ENCODE measurements at places on chromosomes 1 and 21. TPM values are rescaled to one million over a fixed set of nuclear protein-coding genes. Genes with fewer than 3 reads are reported as not detected.

The MYOM3 gene
- total RNA-seq, result 0.25 TPM

The NBPF11 gene
- 9.1 TPM for total RNA-seq

The TSPEAR gene
- total RNA-seq, result not detected

DNA sequence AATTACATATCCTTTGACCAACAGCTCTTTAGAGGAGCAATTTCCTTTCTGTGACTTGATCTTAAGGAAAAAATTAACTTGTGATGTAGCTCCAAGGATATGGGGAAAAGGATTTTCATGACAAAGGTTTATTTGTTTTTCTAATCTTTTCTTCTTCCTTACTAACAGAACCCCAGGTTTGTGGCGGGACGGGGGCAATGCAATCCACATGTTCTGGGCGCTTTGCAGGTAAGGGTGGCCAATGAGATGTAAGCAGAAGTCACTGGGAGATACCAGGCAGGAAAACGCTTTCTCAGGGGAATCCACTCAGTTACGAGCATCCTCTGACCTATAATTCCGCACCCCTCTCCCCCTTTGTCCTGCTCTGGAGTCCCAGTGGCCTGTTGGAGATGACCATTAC, 122.0 kb downstream of the MRPS6 start:
- DNase-seq, result no peak
